H1 (cell line): ENCODE measurements at places on chromosomes 7 and 10. TPM values are rescaled to one million over a fixed set of nuclear protein-coding genes. Genes with fewer than 3 reads are reported as not detected.

The ZNF479 gene
- not detected in 2 replicates for total RNA-seq

- no peak for DNase-seq
- no peak overlapping the region for H3K4me3 ChIP-seq
- no peaks in the 10 kb centered on the region for H3K4me1 ChIP-seq
- H3K27me3 ChIP-seq, result no peaks in the 10 kb centered on the region
These were observed 69.4 kb upstream of the SHH start for GRCh38 chr7:155881471-155882350.

- H3K27ac ChIP-seq, result 0 out of 2 replicates have a peak overlapping the region, but pooled peaks have one; percentile 32
- H3K4me1 ChIP-seq, result peaks cover 53% of the 10 kb centered on the region
- no peak for DNase-seq
- no peaks in the 10 kb centered on the region for H3K27me3 ChIP-seq
- no peaks in the 10 kb centered on the region for H3K36me3 ChIP-seq
These were observed 89.9 kb upstream of the BTBD16 start for GRCh38 chr10:122181041-122181732.

The ASZ1 gene
- total RNA-seq, result not detected in 2 replicates

- H3K27me3 ChIP-seq, result no peaks in the 10 kb centered on the region
- DNase-seq, result no peak
- H3K4me1 ChIP-seq, result peaks cover 6% of the 10 kb centered on the region
- no peak overlapping the region for H3K4me3 ChIP-seq
- no peaks in the 10 kb centered on the region for H3K36me3 ChIP-seq
These were observed 19.7 kb upstream of the BNIP3 start for GRCh38 chr10:132001238-132001972.

DNA sequence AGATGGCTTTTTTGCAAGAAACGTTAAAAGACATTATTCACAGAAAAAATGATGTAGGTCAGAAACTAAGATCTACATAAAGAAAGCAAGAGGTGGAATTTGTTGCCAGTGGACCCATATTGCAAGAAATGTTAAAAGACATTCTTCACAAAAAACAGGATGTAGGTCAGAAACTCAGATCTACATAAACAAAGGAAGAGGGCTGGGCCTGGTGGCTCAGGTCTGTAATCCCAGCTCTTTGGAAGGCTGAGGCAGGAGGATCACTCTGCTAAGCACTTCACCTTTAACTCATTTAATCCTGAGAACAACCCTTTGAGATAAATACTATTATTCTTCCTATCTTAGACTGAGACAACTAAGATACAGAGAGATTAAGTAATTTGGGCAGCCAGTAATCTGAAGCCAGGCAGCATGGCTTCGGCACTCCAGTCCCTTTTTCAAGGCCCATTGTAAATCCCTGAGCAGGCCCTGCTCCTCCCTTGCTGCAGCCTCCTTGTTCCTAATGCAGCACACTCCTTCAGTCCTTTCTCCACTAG lies 11.6 kb downstream of the ZFAND4 start:
- H3K27me3 ChIP-seq, result no peaks in the 10 kb centered on the region
- H3K4me3 ChIP-seq, result no peak overlapping the region
- DNase-seq, result no peak
- H3K4me1 ChIP-seq, result no peaks in the 10 kb centered on the region
- H3K27ac ChIP-seq, result no peak overlapping the region
- no peaks in the 10 kb centered on the region for H3K36me3 ChIP-seq

- no peak overlapping the region for H3K4me3 ChIP-seq
- no peaks in the 10 kb centered on the region for H3K27me3 ChIP-seq
- no peaks in the 10 kb centered on the region for H3K4me1 ChIP-seq
- no peak for DNase-seq
- no peaks in the 10 kb centered on the region for H3K36me3 ChIP-seq
- no peak overlapping the region for H3K27ac ChIP-seq
These were observed 418.9 kb downstream of the XPNPEP1 start for GRCh38 chr10:109504401-109504800.
